ENCODE measurements at places on chromosomes 6 and 20.

- DNase-seq, result no peak
Observed at GRCh38 chr20:33211817-33212424, 5.2 kb upstream of the BPIFA3 start.

GRCh38 chr20:61454053-61454452 lies 202.0 kb downstream of the CDH4 start:
- no peak for DNase-seq

- DNase-seq, result no peak
Observed at GRCh38 chr6:27129095-27129815, 118.2 kb upstream of the PRSS16 start.

DNA sequence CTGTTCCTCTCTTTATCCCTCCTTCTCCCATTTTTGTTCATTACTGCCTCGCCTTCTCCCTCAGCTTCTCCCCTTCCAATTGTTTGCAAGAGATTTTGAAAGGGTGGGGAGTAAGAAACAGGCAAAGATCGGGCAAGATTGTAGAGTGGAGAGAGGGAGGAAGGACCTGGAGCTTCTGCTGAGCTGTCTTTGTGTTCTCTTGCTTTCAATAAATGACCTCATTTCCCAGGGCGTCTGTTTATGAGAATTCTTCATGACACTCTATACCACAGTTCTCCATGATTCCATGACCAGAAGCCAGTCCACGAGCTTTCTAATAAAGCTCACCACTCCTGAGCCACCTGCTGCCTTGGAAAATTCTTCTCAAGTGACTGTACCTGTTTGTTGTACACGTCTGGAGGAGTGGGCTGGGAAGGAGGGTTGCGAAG lies 50.0 kb upstream of the PLEKHG1 start:
- no peak for DNase-seq

GRCh38 chr6:16903470-16903869 lies 142.2 kb upstream of the ATXN1 start:
- no peak for DNase-seq

Data from stimulated activated naive B cell treated with anti-CD40 and anti-IgM and Interleukin-4, amounts not matched to agents 10 μg/mL and 1 μg/mL and 100 μg/mL, for 72 hours (primary cell).